ENCODE measurements at places on chromosomes 5 and 9.

DNA sequence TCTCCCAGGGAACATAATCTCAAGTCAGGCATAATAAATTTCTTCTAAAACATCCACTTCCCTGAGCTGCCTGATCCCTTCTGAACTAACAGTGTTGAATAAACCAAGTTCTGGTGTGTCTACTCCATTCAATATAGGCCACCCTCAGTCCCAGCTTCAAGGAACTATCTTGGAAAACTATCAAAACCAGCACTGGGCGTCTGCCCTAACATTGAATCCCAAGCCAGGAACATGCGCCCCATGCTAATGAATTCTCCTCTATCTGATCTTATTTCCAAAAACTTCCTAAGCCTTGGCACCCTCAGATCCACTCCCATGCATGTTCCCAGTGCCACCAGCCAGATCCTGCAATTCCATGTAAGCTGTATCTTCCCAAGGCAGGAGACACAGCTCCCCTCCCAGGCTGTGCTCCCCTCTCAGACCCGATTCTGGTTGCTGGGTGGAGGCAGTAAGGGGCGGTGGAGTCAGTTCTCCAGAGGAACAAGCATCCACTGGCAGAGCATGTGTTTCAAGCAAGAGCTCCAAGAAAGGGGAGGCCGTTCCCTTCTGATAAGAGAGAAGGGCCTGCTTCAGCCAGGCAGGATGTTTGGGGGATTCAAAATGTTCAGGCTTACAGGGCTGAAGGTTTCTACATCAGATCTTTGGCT, 13.1 kb upstream of the FOXI1 start:
- no peaks in the 10 kb centered on the region for H3K36me3 ChIP-seq
- DNase-seq, result no peak
- H3K27ac ChIP-seq, result no peak overlapping the region
- no peaks in the 10 kb centered on the region for H3K4me1 ChIP-seq
- no peak overlapping the region for H3K4me3 ChIP-seq
- no peaks in the 10 kb centered on the region for H3K27me3 ChIP-seq

DNA sequence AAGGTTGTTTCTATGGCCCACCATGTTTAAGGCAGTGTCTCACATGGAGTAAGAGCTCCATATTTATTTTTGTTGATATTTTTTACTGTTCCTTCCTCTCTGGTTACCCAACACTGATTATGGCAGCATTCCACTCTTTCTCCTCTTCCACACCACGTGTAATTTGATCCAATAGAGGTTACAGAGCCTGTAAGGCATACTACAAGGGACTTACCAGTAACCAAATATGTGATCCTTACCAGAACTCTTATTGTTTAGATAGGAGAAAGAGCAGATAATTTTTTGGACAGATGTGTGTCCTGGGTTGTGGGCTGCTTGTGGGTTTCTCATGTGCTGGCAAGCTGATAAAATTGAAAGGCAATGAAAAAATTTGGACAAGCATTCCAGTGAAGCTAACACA, 261.3 kb downstream of the TMEM167A start:
- no peaks in the 10 kb centered on the region for H3K36me3 ChIP-seq
- no peak for DNase-seq
- H3K27ac ChIP-seq, result no peak overlapping the region

DNA sequence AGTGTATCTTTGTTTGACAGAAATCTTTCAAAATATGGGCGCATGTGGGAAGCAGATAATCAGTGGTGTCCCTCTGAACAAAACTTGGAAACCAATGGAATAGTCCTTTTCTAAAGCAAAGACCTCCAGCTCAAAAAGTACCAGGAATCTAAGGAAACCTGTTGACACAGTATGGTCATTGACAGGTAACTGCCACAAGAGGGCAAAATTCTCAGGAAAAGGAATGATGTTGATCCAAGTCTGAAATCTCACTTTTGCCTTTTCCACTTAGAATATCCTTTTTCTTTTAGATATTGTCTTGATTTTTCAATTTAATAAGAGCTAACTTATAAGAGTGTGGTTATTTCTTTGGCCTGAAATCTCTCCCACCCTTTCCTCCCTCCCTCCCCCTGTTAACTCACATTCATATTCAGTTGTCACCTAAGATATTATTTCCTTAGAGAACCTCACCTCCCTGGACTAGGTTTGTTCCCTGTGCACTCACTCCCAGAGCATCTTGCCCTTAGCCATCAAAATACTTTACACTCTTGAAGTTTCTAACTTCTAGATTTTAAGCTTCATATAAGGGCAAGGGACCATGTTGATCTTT, 59.0 kb upstream of the BARX1 start:
- no peak for DNase-seq
- H3K4me3 ChIP-seq, result no peak overlapping the region
- H3K27me3 ChIP-seq, result no peaks in the 10 kb centered on the region
- H3K27ac ChIP-seq, result no peak overlapping the region
- H3K4me1 ChIP-seq, result peaks cover 4% of the 10 kb centered on the region

DNA sequence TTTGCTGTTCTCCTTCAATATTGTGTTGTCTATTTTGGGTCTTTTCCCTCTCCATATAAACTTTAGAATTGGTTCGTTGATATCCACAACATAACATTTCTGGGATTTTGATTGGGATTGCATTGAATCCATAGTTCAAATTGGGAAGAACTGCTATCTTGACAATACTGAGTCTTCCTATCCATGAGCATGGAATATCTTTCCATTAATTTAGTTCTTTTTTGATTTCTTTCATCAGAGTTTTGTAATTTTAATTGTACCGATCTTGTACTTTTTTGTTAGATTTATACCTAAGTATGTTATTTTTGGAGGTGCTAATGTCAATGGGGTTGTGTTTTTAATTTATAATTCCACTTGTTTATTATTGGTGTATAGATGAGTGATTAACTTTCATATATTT, 135.1 kb downstream of the NR3C1 start:
- H3K27ac ChIP-seq, result no peak overlapping the region
- H3K36me3 ChIP-seq, result no peaks in the 10 kb centered on the region
- no peaks in the 10 kb centered on the region for H3K27me3 ChIP-seq
- no peak for DNase-seq
- no peak overlapping the region for H3K4me3 ChIP-seq
- no peaks in the 10 kb centered on the region for H3K4me1 ChIP-seq

GRCh38 chr5:126780165-126780827, 3.4 kb downstream of the LMNB1 start:
- H3K27ac ChIP-seq, result no peak overlapping the region
- peak; percentile 51 for DNase-seq
- no peaks in the 10 kb centered on the region for H3K4me1 ChIP-seq
- no peaks in the 10 kb centered on the region for H3K27me3 ChIP-seq
- H3K36me3 ChIP-seq, result no peaks in the 10 kb centered on the region

- DNase-seq, result no peak
- H3K4me3 ChIP-seq, result no peak overlapping the region
- peaks cover 4% of the 10 kb centered on the region for H3K36me3 ChIP-seq
- H3K27me3 ChIP-seq, result no peaks in the 10 kb centered on the region
- peaks cover 12% of the 10 kb centered on the region for H3K4me1 ChIP-seq
These were observed 44.9 kb downstream of the USP20 start for GRCh38 chr9:129879991-129880653.

DNA sequence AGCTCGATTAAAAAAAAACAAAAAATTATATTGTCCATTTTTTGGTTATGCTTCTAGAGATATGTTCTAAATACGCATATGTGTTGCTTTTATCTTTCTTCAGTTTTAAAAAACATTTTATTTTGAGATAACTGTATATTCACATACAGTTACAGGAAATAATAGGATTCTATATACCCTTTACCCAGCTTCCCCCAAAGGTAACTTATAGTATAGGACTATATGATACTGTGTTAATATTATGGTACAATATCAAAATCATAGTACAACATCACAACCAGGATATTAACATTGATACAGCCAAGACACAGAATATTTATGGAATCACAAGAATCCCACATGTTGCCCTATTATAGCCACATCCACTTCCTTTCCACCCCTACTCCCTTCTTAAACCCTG, 9.5 kb upstream of the MACIR start:
- no peak overlapping the region for H3K27ac ChIP-seq
- H3K4me3 ChIP-seq, result no peak overlapping the region
- H3K27me3 ChIP-seq, result no peaks in the 10 kb centered on the region
- DNase-seq, result no peak
- no peaks in the 10 kb centered on the region for H3K36me3 ChIP-seq

GRCh38 chr5:59863777-59864176, 29.7 kb downstream of the PDE4D start:
- no peak for DNase-seq
- no peaks in the 10 kb centered on the region for H3K36me3 ChIP-seq
- no peaks in the 10 kb centered on the region for H3K27me3 ChIP-seq
- H3K27ac ChIP-seq, result no peak overlapping the region
- no peaks in the 10 kb centered on the region for H3K4me1 ChIP-seq
- no peak overlapping the region for H3K4me3 ChIP-seq

GRCh38 chr9:3977614-3978112, 322.2 kb downstream of the GLIS3 start:
- DNase-seq, result no peak
- H3K4me1 ChIP-seq, result no peaks in the 10 kb centered on the region
- no peaks in the 10 kb centered on the region for H3K36me3 ChIP-seq
- no peak overlapping the region for H3K4me3 ChIP-seq

DNA sequence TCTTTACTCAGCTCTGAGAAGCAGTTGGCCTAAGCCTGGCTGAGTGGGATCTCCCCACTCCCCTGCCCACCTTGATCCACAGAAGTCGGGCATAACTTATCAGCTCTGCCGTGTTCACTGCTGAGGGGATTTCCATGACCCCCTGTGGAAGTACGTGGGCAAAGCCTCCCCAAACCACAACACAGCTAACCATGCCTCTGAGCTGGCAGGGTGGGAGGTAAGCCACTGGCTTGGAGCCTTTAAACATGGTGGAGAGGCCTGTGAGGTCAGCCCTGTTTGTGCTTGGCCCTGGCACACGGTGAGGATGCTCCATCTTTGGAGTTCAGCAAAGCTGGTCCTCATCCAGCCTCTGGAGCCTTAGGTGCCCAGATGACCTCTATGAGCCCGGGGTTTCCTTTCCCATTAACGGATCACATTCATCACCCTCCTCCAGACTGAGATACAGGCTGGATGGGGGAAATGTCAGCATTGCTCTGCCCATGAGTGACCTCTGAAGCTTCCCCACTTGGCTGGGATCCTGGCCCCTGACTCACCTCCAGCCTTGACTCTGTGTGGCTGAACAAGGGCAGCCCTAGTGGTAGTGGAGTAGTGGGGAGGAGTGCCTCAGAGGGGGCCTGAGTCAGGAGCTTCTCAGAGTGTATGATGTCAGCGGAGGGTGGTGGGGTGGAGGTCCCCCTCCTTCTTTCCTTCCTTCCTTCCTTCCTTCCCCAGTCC, 6.2 kb downstream of the PDLIM4 start:
- DNase-seq, result peak; percentile 37
- H3K27ac ChIP-seq, result peak overlapping the region; percentile 96
- no peaks in the 10 kb centered on the region for H3K36me3 ChIP-seq

- no peak for DNase-seq
- no peaks in the 10 kb centered on the region for H3K27me3 ChIP-seq
- H3K27ac ChIP-seq, result no peak overlapping the region
- H3K4me3 ChIP-seq, result no peak overlapping the region
- no peaks in the 10 kb centered on the region for H3K36me3 ChIP-seq
These were observed 10.6 kb upstream of the PRLR start for GRCh38 chr5:35240892-35241291.

- H3K27ac ChIP-seq, result no peak overlapping the region
- no peaks in the 10 kb centered on the region for H3K36me3 ChIP-seq
- H3K4me3 ChIP-seq, result no peak overlapping the region
- no peaks in the 10 kb centered on the region for H3K4me1 ChIP-seq
- DNase-seq, result no peak
These were observed 303.8 kb downstream of the KIAA0825 start for GRCh38 chr5:94314460-94315131.

- no peak overlapping the region for H3K4me3 ChIP-seq
- no peaks in the 10 kb centered on the region for H3K4me1 ChIP-seq
- DNase-seq, result no peak
- H3K27me3 ChIP-seq, result no peaks in the 10 kb centered on the region
- H3K36me3 ChIP-seq, result no peaks in the 10 kb centered on the region
These were observed 93.6 kb downstream of the CDK5RAP2 start for GRCh38 chr9:120486347-120486746.

- DNase-seq, result no peak
- no peak overlapping the region for H3K27ac ChIP-seq
- peaks cover 18% of the 10 kb centered on the region for H3K27me3 ChIP-seq
- H3K36me3 ChIP-seq, result no peaks in the 10 kb centered on the region
- H3K4me3 ChIP-seq, result no peak overlapping the region
- H3K4me1 ChIP-seq, result peaks cover 8% of the 10 kb centered on the region
These were observed 142.3 kb downstream of the TSSK1B start for GRCh38 chr5:113292462-113292861.

DNA sequence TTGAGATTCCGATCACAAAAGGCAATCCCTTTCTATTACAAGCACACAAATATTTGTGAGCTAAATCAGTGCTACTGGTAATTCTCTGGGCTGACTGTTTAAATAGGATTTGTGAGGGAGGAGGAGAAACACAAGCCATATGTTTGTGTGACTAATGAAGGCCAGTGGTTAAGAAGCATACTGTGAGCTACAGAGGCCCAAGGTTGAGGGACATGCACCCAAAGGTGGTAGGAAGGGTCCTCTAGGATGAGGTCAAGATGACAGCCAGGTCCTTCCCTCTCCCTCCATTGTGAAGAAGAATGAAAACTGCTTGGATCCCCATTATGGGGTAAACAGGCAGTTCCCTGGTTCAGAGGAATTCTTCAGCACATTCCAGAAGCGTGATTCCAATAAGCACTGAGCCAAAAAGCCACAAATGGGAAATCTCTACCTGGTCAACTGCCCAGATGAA, 83.9 kb downstream of the SPOCK1 start:
- no peak overlapping the region for H3K4me3 ChIP-seq
- H3K4me1 ChIP-seq, result no peaks in the 10 kb centered on the region
- peak overlapping the region; percentile 55 for H3K27ac ChIP-seq
- no peaks in the 10 kb centered on the region for H3K36me3 ChIP-seq

DNA sequence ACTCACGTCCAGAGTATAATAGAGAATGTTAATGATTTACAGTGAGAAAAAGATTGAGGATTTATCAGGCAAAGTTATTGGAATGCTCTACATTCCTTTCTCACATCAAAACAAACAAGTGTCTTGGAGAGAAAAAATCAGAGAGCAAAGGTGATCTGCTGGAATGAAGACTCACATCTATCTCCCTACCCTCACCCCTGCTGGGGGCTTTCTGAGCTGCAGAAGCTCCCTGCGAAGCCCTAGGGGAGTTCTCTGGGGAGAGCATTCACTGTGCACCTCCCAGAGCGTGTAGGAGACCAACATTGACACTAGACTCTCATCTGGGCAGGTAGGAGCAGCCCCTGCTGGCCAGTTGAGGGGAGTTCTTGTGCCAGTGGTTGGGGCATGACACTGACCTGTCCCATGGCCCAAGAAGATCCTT, 76.6 kb upstream of the ADAMTS16 start:
- H3K27ac ChIP-seq, result no peak overlapping the region
- H3K36me3 ChIP-seq, result no peaks in the 10 kb centered on the region
- H3K4me1 ChIP-seq, result no peaks in the 10 kb centered on the region
- no peak for DNase-seq
- H3K27me3 ChIP-seq, result no peaks in the 10 kb centered on the region
- no peak overlapping the region for H3K4me3 ChIP-seq

DNA sequence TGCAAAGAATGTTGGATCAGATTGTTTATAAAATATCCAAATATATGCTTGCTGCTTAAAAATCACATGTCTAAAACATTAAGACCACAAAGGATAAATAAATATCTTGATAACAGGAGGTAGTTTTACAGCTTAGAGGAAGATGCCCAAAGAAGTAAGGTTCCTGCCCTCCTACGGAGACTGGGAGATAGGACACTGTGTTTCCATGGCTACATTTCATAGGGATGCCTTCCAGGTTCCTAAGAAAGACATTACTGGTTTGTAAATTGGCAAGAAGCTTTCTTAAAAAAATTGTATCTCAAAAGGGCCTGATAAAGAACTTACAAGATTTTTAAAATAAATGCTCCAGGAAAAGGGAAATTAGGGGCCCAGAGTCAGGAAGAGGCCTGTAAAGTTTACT, 437.2 kb downstream of the HINT1 start:
- no peak overlapping the region for H3K4me3 ChIP-seq
- no peaks in the 10 kb centered on the region for H3K36me3 ChIP-seq
- no peak overlapping the region for H3K27ac ChIP-seq
- DNase-seq, result no peak
- no peaks in the 10 kb centered on the region for H3K4me1 ChIP-seq
